Muscle of arm (tissue), 14 donors: ENCODE measurements at places on chromosomes 12 and 14. TPM values are rescaled to one million over a fixed set of nuclear protein-coding genes. Genes with fewer than 3 reads are reported as not detected.
A peak's percentile ranks its signal among the peaks of the same experiment; 100 is the strongest.

The BCL11B gene
- 1.1 TPM for polyA plus RNA-seq

DNA sequence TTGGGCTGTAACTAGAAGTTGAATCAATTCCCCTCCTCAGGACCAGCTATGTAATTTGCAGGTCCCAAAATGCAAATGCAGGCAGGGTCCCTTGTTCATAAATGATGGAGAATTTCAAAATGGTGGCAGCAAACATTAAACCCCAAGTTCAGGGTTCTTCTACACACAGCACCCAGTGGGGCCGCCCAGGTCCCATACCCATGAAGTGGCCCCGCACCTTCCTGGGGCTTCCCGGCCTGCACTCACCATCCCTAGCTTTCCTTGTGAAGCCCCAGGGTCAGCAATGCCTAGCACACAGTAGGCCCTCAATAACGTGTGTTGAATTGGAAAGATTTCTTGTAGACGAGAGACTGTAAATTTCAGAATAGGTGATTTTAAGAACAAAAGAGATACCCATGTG lies 76.0 kb downstream of the NTF3 start:
- no peak for DNase-seq

GRCh38 chr14:68780358-68781160 lies 12.3 kb downstream of the ZFP36L1 start:
- DNase-seq, result peak; percentile 73

GRCh38 chr14:102949801-102950451 lies 27.5 kb downstream of the AMN start:
- DNase-seq, result no peak

The CNPY2 gene
- 54.4 TPM for polyA plus RNA-seq

DNA sequence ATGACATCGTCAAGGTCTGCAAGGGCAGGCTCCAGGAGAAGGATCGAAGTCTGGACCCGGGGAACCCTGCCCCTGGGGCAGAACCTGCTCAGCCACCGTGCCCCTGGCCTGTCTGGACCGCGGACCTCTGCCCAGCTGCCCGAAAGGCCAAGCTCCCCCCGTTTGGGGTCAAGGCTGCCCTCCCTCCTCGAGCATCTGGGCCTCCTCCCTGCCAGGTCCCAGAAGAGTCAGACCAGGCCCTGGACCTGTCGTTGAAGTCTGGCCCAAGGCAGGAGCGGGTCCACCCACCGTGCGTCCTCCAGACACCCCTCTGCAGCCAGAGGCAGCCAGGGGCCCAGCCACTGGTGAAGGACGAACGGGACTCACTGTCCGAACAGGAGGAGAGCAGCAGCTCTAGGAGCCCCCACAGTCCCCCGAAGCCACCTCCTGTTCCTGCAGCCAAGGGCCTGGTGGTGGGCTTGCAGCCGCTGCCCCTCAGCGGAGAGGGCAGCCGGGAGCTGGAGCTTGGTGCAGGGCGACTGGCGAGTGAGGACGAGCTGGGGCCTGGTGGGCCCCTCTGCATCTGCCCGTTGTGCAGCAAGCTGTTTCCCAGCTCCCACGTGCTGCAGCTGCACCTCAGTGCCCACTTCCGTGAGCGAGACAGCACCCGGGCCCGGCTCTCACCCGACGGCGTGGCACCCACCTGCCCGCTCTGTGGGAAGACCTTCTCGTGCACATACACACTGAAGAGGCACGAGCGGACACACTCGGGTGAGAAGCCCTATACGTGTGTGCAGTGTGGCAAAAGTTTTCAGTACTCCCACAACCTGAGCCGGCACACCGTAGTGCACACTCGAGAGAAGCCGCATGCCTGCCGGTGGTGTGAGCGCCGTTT lies 856 bp downstream of the ZBTB42 start:
- no peak for DNase-seq

The ABHD12B gene
- polyA plus RNA-seq, result 2.8 TPM

The PIK3C2G gene
- polyA plus RNA-seq, result 0.11 TPM

DNA sequence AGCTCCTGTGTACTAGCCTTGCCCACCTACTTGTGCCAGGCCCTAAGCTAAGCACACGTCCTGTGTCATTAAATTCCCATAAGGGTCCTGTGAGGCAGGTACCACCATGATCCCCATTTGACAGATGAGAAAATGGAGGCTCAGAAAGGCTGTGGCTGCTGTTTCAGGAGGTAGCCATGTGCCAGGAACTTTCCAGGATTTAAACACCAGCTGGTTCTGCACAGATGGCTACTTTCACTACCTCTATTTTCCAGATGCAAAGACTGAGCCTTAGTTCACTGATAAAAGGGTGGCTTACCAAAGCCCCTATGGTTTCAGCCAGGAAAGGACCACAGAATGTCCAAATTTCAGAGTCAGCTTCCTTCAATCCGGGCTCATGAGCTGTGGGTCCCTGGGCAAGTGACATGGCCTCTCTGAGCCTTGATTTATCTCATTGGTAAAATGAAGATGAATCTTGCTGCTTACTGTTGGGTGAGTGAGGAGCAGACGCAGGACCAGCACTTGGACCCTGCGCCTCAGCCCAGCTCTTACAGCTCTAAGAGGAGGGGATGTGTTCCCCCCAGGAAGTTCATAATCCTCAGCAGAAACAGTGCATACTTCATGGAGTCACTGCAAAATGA lies 23.5 kb downstream of the CMKLR1 start:
- DNase-seq, result no peak

DNA sequence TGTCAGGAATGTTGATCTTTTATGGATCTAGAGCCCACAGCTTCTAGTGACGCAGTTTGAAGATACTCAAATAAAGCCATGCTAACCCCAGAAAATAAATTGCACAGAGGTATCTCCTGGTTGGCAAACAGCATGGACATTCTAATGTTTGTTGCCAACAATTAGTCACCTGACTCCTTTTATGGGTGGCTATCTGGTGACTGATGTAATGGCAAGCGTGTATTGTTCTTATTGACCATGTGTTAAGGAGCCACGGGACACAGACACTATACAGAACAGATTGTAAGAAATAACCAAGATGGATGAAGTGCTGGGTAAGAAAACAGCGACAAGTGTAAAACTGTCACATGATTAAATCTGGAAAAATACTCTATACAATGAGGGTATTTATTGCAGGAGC lies 401.3 kb upstream of the PDE3A start:
- no peak for DNase-seq

DNA sequence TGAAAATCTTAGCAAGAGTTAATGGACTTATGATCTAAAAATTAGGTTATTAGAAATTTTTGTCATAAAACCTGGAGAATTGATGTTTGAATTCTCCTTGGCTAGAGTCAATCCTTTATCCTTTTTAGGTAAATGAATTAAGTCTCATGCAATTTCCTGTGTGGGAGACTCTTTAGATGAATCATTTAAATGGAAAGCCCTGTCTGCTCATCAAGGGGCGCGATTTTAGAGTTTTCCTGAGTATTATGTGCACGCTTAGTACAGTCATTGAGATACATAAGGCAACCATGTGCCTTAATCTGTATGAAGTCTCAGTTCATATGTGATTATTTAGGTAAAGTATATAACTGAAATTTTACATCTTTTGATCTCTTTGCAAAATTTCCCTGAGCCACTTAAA lies 974.7 kb downstream of the NRXN3 start:
- no peak for DNase-seq

- no peak for DNase-seq
These were observed 1213.6 kb downstream of the GALC start for GRCh38 chr14:86779416-86779815.

The C12orf54 gene
- polyA plus RNA-seq, result not detected

GRCh38 chr12:130828895-130829294 lies 10.2 kb downstream of the STX2 start:
- DNase-seq, result no peak

- DNase-seq, result no peak
These were observed 302.5 kb upstream of the FKBP4 start for GRCh38 chr12:2492236-2492635.

The P2RX7 gene
- 1.3 TPM for polyA plus RNA-seq

The ZC2HC1C gene
- 0.97 TPM for polyA plus RNA-seq

GRCh38 chr12:51759175-51759574 lies 89.3 kb downstream of the FIGNL2 start:
- DNase-seq, result no peak

GRCh38 chr12:2752676-2753371 lies 41.9 kb upstream of the FKBP4 start:
- DNase-seq, result peak; percentile 90

The MGP gene
- 269 TPM for polyA plus RNA-seq

The CEP170B gene
- polyA plus RNA-seq, result 3.8 TPM

The C12orf50 gene
- polyA plus RNA-seq, result 0.21 TPM

The CMTM5 gene
- 1.3 TPM for polyA plus RNA-seq

The COPS7A gene
- 57.5 TPM for polyA plus RNA-seq

- DNase-seq, result peak; percentile 97
These were observed at the start of gene USP15 for GRCh38 chr12:62259993-62260732. TSS of gene USP15 (plus strand) at chr12:62260404. CDS start at chr12:62260415, 11 bp downstream.

- DNase-seq, result no peak
These were observed 22.3 kb downstream of the LGR5 start for GRCh38 chr12:71461787-71462328.
